Fibroblast of the aortic adventitia (primary cell): ENCODE measurements at places on chromosomes 6 and 20. TPM values are rescaled to one million over a fixed set of nuclear protein-coding genes. Genes with fewer than 3 reads are reported as not detected.

Gene PCSK2
- total RNA-seq, result not detected in 2 replicates

Gene TSPO2
- not detected in 2 replicates for total RNA-seq

Gene MUC22
- not detected in 2 replicates for total RNA-seq

Gene FAM209A
- not detected in 2 replicates for total RNA-seq

Gene HDGFL1
- not detected in 2 replicates for total RNA-seq

Gene BMP7
- total RNA-seq, result not detected in 2 replicates

Gene DZANK1
- 0.99 and 1.5 TPM in 2 replicates for total RNA-seq

Gene TOX2
- 0.74 and 5.2 TPM in 2 replicates for total RNA-seq

Gene GTSF1L
- total RNA-seq, result not detected in 2 replicates

Gene SIRPB1
- 0.90 TPM in 1 of 2 replicates, not detected in the other for total RNA-seq

DNA sequence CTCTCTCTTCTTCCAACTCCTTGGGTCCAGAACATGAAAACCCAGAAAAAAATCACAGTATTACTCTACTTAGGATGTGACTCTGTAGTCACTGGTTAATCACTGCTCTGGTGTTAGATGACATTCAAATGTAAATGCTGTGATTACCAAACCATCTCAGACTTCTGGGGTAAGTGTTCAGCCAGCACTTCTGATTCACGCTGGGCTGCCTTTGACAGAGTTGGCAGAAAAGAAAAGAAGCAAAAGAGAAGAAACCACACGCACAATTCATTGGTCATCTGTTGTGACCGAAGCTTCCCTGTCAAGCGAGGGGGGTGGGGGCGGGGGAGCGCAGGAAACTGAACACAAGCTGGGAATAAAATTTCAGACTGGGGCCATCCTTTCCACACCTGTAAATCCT lies 82.7 kb downstream of the PSMG4 start:
- peak; percentile 88 for DNase-seq

DNA sequence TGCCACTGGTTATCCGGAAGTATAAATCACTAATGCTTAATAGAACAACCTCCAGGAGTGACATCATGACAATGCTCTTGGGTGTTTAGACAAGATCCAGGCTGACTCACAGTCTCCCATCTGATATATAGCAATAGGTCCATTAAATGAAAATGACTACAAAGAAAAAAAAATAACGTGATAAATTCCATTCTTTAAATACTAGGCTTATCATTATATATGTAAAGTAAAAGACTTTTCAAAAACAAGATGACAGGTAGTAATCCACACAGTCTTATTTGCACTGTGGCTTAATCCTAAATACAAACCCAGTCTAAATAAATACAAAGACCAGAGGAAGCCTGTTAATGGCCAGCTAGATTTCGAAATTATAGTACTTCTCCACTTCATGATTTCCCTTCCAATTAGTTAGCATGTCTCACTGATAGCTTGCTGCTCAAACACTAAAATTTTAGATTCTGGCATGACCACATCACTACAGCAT lies 149.1 kb upstream of the BEND3 start:
- peak; percentile 63 for DNase-seq

DNA sequence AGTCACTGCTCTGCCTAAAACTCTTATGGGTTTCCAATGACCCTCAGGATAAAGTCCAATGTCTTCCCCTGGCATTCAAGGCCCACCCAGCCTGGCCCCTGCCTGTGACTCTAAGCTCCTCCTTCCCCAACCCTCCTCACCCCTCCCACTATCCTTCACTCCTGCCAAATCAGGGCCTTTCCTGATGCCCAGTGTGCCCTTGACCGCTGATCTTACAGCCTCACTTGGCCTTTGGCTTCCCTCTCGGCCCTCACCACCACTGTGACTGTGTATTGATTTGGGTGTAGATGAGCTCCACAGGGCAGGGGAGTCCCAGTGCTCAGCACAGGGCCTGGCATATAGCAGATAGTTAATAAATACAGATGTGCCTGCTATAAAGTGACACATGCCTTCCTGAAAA lies 115.7 kb downstream of the TOX2 start:
- no peak for DNase-seq

DNA sequence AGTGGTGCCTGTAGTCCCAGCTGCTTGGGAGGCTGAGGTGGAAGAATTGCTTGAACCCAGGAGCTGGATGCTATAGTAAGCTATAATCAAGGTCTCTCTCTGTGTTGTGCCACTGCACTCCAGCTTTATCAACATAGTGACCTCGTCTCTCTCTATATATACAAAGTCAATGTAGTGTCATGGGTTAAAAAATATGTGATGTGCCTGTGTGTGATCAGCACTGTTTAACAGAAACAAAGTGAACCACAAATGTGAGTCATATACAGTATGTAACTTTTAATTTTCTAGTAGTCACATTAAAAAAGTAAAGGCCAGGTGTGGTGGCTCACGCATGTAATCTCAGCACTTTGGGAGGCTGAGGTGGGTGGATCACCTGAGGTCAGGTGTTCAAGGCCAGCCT lies 85.3 kb upstream of the RNF24 start:
- DNase-seq, result no peak

DNA sequence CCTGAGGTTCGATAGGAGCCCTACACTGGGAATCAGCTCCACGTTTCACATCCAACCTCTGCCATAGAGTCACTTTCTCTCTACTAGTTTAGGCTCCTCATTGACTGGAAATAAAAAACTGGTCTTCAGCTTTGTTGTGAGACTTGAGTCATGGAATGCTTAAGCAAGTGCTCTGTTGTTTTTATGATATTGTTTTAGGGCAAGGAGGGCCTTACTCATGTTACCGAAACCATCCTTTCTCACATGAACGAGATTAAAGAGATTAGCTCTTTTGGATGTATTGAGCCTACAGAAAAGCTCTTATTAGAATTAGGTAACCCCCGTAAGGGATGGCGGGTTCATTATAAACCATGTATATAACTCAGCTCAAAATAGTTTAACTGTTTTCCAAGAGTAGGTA lies 6.9 kb upstream of the MOCS1 start:
- DNase-seq, result no peak

DNA sequence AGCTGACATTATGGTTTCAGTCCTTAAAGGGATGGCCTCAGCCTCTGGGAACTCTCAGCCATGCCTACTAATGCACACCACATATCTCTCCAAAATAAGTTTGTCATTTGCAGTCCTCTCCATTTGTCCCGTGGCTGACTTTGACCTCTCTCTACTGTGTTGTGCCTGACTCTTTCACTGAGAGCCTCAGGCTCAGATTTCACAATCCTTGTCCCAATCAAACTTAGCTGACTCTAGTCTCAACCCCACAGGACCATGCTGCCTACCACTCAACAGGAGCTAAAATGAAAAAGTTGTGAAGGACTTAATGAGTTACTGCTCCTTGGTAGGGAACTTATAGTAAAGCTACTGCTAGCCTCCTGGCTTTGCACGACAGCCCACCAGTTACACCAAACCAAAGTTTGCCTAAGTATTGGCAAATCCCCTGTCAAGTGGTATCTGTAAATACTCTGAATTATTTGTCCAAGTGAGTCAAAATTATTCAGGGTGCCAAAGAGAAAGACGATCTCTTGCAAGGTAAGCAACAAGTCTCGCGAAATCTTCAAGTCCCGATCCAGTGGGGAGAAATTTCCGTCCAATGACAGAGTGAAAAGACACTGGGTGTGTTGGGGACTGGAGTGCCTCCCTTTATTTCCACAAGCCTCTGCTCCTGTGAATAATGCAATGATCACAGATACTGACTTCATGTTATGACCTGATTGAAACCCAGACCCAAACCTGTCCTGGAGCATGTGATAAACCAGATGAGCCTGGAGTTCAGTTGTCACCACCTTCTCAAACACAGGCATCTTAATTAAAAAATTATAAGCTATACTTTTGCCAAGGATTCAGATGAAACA lies 124.4 kb upstream of the FOXQ1 start:
- DNase-seq, result no peak

- DNase-seq, result no peak
Measured at GRCh38 chr6:133244519-133244918, 3.4 kb downstream of the EYA4 start.

DNA sequence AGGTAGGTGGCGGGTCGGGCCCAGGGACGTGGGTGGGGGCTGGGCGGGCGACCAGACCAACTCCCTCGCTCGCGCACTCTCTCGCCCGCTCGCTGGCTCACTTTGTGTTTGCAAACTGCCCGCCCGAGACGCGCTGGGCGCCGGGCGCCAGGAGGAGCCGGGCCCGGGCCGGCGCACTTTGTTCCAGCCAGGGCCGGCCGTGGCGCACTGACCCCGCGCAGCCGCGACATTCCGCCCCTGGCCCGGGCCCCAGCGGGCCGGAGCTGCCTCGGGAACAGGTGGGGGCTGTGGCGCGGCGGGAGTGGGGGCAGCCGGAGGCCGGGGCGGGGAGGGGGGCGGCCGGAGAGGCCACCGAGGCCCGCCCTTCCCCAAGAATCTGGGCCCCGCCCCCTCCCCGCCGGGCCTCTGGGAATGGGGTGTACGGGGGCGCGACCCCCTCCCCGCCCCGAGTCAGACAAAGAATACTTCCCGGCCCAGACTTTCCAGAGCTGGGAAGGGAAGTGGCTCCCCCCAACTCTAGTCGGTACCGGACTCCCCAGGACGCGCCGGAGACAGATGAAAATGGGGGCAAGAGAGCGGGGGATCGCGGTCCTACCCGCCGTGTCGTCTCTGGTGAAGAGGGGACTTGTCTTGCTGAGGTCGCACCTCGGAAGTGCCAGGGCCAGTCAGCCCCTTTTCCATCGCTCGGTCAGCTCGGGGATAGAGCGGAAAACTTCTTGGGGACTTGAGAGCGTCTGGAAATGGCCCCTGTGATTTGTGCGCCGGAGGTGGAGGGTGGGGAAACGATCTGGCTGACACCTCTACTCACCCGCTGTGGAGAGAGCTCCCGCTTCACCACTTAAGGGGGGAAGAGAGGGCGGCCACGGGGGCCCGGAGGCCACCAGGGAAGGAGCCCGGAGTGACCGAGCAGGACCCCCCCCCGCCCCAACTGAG lies 951 bp downstream of the FOXP4 start:
- DNase-seq, result peak; percentile 33

- DNase-seq, result no peak
Measured at GRCh38 chr6:155543166-155543847, 87.7 kb upstream of the NOX3 start.

GRCh38 chr6:124903797-124904196 lies 58.4 kb upstream of the RNF217 start:
- no peak for DNase-seq

- DNase-seq, result peak; percentile 88
Measured at GRCh38 chr6:113122060-113122459, 735.1 kb upstream of the MARCKS start.

GRCh38 chr20:36861875-36862801 lies 13.8 kb upstream of the TLDC2 start:
- peak; percentile 77 for DNase-seq

DNA sequence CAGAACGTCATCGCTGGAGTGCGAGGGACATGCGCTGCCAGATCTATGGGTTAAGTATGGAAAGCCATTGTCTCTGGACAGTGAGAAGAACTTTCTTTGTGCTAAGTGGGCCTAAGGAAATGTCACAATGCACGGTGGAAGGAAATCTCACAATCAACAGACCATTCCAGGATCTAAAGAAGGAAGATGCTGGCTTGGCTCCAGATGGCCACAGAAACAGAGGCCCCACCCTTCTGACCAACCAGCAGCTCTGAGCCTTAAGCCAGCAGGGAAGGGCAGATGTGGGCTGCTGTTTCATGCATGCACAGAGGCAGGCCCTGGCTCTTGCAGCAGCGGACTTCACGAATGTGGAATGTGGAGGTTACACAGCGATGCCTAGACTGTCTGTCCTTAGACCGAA lies 156.3 kb downstream of the SOBP start:
- peak; percentile 94 for DNase-seq

- no peak for DNase-seq
Measured at GRCh38 chr20:40808936-40809335, 119.9 kb upstream of the MAFB start.

DNA sequence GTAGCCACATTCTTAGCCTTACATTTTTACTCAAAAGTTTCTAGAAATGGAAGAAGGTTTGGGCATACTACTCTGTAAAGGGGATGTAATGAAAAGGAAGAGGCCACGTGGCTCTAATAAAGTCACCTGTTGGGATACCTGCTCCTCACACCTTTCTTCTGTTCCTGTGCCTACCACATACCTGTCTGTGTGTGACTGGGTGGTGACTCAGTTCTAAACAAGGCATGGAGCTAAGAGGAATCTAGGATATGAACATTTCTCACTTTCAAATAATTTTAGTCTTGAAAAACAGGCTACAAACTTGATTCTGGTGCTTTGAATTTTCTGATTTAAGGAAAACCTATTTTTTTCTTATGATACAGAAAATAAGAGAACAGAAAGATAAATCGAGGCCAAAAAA lies 363.6 kb downstream of the RFPL4B start:
- DNase-seq, result no peak

GRCh38 chr6:74879234-74879633 lies 326.6 kb downstream of the COL12A1 start:
- peak; percentile 85 for DNase-seq

DNA sequence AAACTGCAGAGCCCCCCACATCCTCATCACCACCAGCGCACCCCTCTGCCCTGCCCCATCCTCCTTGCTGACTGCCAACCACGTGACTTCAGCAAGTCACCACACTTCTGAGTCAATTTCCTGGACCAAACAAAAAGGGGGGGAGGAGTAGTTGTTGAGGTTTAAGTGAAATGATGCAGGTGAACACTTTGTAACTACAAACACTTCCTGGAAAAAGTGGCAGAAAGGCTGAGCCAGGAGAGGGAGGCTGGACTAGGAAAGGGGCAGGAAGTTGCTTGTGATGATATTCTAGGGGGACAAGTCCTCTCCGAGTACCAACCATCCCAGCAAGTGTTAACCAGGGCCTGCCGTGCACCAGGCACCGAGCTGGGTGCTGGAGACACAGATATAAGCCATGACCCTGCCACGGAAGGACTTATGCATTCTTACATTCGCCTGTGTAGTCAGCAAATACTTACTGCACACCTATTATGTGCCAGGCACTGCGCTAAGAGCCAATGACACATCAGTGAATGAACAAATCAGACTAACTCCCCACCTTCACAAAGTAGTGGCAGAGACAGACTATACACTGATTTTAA lies 67.3 kb downstream of the PREX1 start:
- peak; percentile 39 for DNase-seq

- no peak for DNase-seq
Measured at GRCh38 chr20:53713328-53714056, 119.9 kb upstream of the ZNF217 start.

- no peak for DNase-seq
Measured at GRCh38 chr6:142787422-142787821, 157.6 kb downstream of the HIVEP2 start.

- peak; percentile 38 for DNase-seq
Measured at GRCh38 chr6:157325069-157325805, 1.9 kb upstream of the TMEM242 start.
